ENCODE measurements at places on chromosomes 5 and 9. TPM values are rescaled to one million over a fixed set of nuclear protein-coding genes. Genes with fewer than 3 reads are reported as not detected.

ANKRD33B gene
- 1.7 TPM for total RNA-seq

- H3K4me3 ChIP-seq = no peak overlapping the region
- H3K27ac ChIP-seq = no peak overlapping the region
- H3K4me1 ChIP-seq = no peaks in the 10 kb centered on the region
- H3K36me3 ChIP-seq = no peaks in the 10 kb centered on the region
- no peak for DNase-seq
Observed at GRCh38 chr5:112366987-112367386, 52.1 kb downstream of the EPB41L4A start.

DNA sequence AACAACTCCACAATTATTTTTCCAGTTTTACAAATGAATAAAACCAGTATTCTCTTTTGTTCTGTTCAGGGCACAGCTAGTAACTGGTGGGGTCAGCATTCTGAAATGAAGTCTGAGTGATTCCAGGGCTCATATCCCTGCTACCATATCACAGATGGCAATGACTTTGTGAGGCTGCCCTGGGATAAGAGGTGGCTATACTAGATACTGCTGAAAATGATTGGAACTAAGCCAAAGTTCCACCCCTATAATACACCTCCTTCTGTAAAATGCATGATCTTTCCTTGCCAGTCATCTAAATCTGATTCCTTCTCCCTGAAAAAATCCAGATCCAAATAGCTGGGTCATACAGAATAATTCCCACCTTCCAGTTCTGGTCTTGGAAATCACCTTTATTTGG, 14.4 kb downstream of the SLC25A51 start:
- no peak overlapping the region for H3K4me3 ChIP-seq
- no peak for DNase-seq
- H3K36me3 ChIP-seq = peaks cover 24% of the 10 kb centered on the region
- H3K27ac ChIP-seq = no peak overlapping the region

- H3K4me3 ChIP-seq = no peak overlapping the region
- DNase-seq = no peak
- no peaks in the 10 kb centered on the region for H3K27me3 ChIP-seq
- H3K36me3 ChIP-seq = no peaks in the 10 kb centered on the region
- no peaks in the 10 kb centered on the region for H3K4me1 ChIP-seq
Observed at GRCh38 chr9:107772988-107773387, 283.4 kb upstream of the KLF4 start.

ARHGEF37 gene
- 3.9 TPM for total RNA-seq

DNA sequence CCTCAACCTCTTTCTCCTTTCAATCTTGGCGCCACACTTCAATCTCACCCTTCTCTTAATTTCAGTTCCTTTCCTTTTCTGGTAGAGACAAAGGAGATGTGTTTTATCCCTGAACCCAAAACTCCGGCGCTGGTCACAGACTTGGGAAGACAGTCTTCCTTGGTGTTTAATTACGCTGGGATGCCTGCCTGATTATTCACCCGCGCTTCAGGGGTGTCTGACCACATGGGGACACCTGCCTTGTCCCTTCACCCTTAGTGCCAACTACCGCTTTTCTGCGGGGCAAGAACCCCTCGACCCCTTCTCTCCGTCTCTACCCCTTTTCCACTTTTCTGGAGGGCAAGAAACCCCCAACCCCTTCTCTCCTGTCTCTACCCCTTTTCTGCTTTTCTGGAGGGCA, 261.1 kb downstream of the SMARCA2 start:
- no peak overlapping the region for H3K4me3 ChIP-seq
- H3K27ac ChIP-seq = no peak overlapping the region
- no peaks in the 10 kb centered on the region for H3K36me3 ChIP-seq
- no peak for DNase-seq
- no peaks in the 10 kb centered on the region for H3K4me1 ChIP-seq
- H3K27me3 ChIP-seq = no peaks in the 10 kb centered on the region

DNA sequence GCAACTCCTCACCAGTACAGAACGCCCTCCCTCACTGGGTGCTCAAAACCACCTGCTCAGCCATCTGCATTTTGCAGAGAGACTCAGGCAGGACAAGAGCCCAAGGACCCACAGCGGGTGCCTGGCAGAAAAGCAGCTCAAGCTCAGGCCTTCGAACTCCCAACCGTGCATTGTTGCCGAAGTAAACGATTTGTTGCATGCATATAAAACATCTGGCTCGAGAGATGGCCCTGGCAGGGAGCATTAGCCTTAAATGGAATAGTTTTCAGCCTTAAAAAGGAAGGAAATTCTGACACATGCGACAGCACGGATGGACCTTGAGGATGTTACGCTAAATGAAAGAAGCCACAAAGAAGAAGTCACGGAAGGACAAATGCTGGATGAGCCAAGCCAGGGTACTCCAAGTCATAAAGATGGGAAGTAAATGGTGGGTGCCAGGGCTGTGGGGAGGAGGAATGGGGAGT, 160.4 kb upstream of the PHYKPL start:
- H3K27me3 ChIP-seq = peaks cover 15% of the 10 kb centered on the region
- DNase-seq = peak; percentile 36
- no peaks in the 10 kb centered on the region for H3K36me3 ChIP-seq
- H3K4me1 ChIP-seq = peaks cover 54% of the 10 kb centered on the region
- no peak overlapping the region for H3K27ac ChIP-seq
- H3K4me3 ChIP-seq = no peak overlapping the region

DNA sequence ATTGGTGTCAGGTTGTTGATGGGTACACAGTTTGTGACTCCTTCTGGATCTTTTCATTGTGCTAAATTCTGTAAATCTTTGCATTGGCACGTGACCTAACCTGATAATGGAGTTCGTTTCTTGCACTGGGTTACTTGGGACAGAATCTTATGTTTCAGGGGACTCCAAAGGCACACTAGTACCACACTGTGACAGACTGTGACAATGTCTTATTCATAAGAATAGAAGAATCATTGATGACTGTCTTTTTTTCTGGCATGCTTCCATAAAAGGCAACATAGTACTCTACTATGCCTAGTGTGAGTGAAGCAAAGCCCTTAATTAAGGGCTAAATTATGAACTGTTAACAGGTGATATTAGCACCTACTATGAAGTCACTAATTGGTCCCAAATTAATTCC, 35.4 kb upstream of the RICTOR start:
- H3K36me3 ChIP-seq = no peaks in the 10 kb centered on the region
- no peak overlapping the region for H3K27ac ChIP-seq
- no peak for DNase-seq
- H3K27me3 ChIP-seq = no peaks in the 10 kb centered on the region

DNA sequence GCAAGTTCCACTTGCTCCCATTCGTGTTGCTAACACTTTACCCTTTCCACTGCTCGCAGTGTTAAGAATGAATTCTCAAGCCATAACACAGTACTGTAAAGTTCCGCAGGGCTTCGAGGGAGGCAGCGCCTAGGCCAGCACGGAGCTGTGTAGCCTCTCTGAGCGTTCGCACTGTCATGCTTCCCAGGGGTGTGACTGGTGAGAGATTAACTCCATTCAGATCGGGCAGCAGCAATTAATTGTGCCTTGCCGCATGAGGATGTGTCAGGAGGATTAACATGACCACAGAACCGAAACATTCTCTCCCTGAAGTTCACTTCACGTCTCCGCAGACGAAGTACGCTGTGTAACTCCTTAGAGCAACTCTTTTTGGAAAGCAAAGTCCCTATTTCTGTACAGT, 23.2 kb downstream of the ZBTB34 start:
- peaks cover 7% of the 10 kb centered on the region for H3K4me1 ChIP-seq
- no peak for DNase-seq
- H3K27ac ChIP-seq = no peak overlapping the region
- no peaks in the 10 kb centered on the region for H3K27me3 ChIP-seq

GRCh38 chr5:11955331-11955730, 51.1 kb upstream of the CTNND2 start:
- peak; percentile 84 for DNase-seq
- H3K27ac ChIP-seq = peak overlapping the region; percentile 47
- no peaks in the 10 kb centered on the region for H3K36me3 ChIP-seq
- H3K27me3 ChIP-seq = no peaks in the 10 kb centered on the region
- H3K4me1 ChIP-seq = no peaks in the 10 kb centered on the region

DNA sequence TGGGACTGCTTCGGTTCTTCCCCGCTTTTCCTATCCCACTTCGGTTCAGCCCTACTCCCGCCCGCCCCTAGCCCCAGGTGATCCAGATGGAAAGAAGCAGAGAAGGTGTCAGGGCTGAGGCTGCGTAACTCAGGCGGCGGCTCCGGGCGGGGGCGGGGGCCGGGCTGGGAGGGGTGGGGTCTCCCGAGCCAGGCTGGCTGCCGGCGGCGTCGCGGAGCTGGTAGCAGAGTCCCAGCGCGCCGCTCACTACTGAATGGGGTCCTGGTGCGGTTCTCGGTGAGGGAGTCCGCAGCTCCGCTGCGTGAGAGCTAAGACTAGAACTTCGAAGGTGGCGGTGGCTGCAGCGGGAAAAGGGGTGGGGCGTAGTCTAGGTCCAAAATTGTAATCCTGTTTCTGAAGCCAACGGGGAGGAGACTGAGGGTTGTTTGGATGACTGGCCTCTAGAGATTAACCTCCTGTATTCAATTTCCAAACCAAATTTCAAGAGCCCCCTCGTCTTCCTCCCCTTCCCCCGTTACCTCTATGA, 1.4 kb downstream of the PRR16 start:
- H3K4me3 ChIP-seq = peak overlapping the region; percentile 67
- H3K27me3 ChIP-seq = peaks cover 13% of the 10 kb centered on the region
- H3K36me3 ChIP-seq = no peaks in the 10 kb centered on the region

DNA sequence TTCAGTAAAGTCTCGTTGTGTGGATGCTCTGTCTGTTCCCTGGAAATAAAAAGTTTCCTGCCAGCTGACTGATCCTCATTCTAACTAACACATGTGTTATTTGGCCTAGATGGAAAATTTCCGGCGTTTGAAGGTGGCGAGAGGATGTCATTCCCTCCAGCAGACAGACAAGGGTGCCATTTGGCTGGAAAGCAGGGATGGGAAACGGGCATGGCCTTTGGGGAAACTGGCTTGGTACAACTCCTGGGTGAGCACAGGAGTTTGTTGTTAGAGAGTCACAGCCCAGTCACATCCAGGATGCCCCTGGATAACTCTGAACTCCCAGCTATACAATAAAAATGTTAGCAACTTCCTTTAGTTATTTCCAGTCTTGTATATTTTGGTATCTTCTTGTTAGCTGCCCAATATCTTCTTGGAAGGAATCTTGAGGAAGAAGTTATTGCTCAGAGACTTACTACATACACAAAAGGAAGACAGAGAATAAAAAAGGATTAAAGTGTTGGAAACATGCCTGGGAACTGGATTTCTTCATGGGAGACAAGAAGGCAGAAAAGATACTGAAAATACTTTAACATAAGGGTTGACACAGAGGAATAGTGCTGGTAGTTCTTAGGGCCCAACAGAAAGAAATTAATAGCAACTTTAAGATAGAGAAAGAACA, 41.9 kb downstream of the TEK start:
- no peaks in the 10 kb centered on the region for H3K27me3 ChIP-seq
- DNase-seq = peak; percentile 87
- peak overlapping the region; percentile 65 for H3K27ac ChIP-seq
- peaks cover 13% of the 10 kb centered on the region for H3K4me1 ChIP-seq

GLDC gene
- 0.27 TPM for total RNA-seq

DNA sequence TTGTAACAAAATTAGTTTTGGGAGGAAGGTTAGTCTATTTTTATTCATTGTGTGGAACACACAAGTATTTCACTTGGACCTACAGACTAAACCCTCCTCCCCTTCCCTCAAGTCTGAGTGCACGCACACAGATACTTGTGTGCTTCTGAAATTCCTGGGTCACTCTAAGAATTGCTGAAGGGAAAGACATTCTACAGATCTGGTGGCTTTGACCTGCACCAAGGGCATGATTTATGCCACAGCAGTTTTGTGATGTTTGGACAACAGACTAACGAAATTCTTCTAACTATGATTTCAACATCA, 150.5 kb downstream of the ARL15 start:
- H3K36me3 ChIP-seq = no peaks in the 10 kb centered on the region
- no peaks in the 10 kb centered on the region for H3K27me3 ChIP-seq
- H3K4me3 ChIP-seq = no peak overlapping the region
- no peaks in the 10 kb centered on the region for H3K4me1 ChIP-seq

- no peaks in the 10 kb centered on the region for H3K27me3 ChIP-seq
- peaks cover 47% of the 10 kb centered on the region for H3K4me1 ChIP-seq
- no peak overlapping the region for H3K27ac ChIP-seq
- no peaks in the 10 kb centered on the region for H3K36me3 ChIP-seq
Observed at GRCh38 chr5:172744123-172745104, 26.6 kb downstream of the DUSP1 start.

DNA sequence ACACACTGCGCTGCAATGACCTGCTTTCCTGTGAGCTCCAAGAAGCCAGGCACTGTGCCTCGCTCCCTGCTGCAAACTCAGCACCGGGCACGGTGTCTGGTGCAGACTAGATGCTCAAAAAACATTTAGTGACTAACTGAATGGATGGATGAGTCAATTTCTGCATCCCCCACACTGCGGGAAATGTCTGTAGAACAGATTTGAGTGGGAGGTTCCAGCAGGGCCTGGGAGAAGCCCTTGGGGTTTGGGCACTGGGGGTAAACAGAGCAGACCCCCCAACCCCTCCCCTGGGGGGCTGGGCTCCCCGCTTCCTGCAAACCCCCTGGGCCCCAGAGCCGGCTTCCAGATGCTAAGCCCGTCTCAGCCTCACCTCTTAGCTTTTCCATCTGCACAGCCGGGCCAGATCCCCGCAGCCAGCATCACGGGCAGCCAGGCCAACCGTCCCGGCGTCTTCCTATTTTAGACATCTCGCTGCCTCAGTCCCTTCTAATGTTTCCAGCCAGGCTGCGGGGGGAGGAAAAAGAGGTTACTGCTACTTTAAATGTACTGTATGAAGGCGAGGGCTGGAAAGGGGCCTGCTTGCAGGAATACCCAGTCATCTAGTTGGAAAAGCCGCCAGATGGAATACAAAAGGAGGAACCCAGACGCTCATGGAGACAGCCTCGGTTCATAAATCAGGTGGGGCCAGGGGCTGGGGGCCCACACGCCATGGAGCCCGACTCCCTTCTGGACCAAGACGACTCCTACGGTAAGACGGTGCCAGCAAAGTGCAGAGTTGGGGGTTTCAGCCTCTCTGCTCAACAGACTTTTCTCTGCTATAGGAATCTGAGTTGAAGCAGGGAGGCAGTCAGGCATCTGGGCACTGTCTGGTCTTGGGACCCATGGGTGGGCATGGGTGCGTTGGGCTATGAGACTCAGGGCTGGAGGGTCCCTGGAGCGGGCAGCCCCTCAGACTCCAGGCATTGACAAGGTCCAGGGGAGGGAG, 67.1 kb upstream of the GGTA1 start:
- peaks cover 41% of the 10 kb centered on the region for H3K4me1 ChIP-seq
- H3K36me3 ChIP-seq = no peaks in the 10 kb centered on the region
- peak overlapping the region; percentile 38 for H3K4me3 ChIP-seq
- DNase-seq = peak; percentile 94
- H3K27me3 ChIP-seq = no peaks in the 10 kb centered on the region

GRCh38 chr5:25459082-25459481, 814.3 kb upstream of the CDH10 start:
- H3K27ac ChIP-seq = no peak overlapping the region
- no peak for DNase-seq
- H3K27me3 ChIP-seq = no peaks in the 10 kb centered on the region
- no peaks in the 10 kb centered on the region for H3K4me1 ChIP-seq
- H3K4me3 ChIP-seq = no peak overlapping the region
- H3K36me3 ChIP-seq = no peaks in the 10 kb centered on the region

GRCh38 chr9:13127131-13127530, 152.4 kb downstream of the MPDZ start:
- H3K4me3 ChIP-seq = no peak overlapping the region
- no peak overlapping the region for H3K27ac ChIP-seq
- peaks cover 19% of the 10 kb centered on the region for H3K36me3 ChIP-seq
- H3K27me3 ChIP-seq = no peaks in the 10 kb centered on the region
- no peaks in the 10 kb centered on the region for H3K4me1 ChIP-seq

Measured in muscle of leg (tissue), 16 donors.